ENCODE measurements at places on chromosomes 4 and X. TPM values are rescaled to one million over a fixed set of nuclear protein-coding genes. Genes with fewer than 3 reads are reported as not detected.

The WFS1 gene
- 2.4 TPM for total RNA-seq

The SLC34A2 gene
- total RNA-seq, result not detected

The F8A3 gene
- total RNA-seq, result 11.8 TPM

The LIN54 gene
- 34.3 TPM for total RNA-seq

The TMPRSS11D gene
- not detected for total RNA-seq

The TMPRSS11F gene
- total RNA-seq, result not detected

The HTN3 gene
- not detected for total RNA-seq

The NAT8L gene
- total RNA-seq, result 0.14 TPM

GRCh38 chr4:159252491-159252890 lies 149.6 kb downstream of the RAPGEF2 start:
- peaks cover 4% of the 10 kb centered on the region for H3K4me1 ChIP-seq
- DNase-seq, result no peak
- H3K27me3 ChIP-seq, result no peaks in the 10 kb centered on the region
- no peak overlapping the region for H3K4me3 ChIP-seq
- H3K27ac ChIP-seq, result no peak overlapping the region

DNA sequence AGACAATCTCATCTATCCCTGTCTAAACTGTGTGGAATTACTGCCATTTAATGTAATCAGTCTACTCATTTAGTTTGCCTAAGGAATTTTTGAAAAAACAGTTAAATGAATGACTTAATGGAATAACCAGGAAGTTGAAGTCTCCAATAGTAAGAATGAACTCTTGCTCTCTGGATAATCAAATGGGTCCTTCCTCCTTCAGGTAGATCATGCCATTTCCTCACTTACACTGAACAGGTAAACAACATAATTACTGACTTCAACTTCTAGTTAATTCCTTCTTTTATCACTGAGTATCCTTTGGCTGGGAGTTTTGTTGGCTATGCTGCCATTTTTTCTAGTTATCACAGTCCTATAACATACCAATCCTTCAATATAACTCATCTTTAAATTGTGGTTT lies 56.0 kb downstream of the ELOVL6 start:
- H3K27me3 ChIP-seq, result no peaks in the 10 kb centered on the region
- H3K27ac ChIP-seq, result no peak overlapping the region
- H3K36me3 ChIP-seq, result peaks cover 17% of the 10 kb centered on the region

- H3K36me3 ChIP-seq, result peaks cover 37% of the 10 kb centered on the region
- no peak overlapping the region for H3K27ac ChIP-seq
- H3K4me1 ChIP-seq, result peaks cover 9% of the 10 kb centered on the region
- no peak overlapping the region for H3K4me3 ChIP-seq
These were observed 84.6 kb downstream of the THOC2 start for GRCh38 chrX:123648028-123648810.

- no peak overlapping the region for H3K27ac ChIP-seq
- H3K27me3 ChIP-seq, result no peaks in the 10 kb centered on the region
- DNase-seq, result no peak
- H3K4me3 ChIP-seq, result no peak overlapping the region
These were observed 13.1 kb downstream of the ZNF81 start for GRCh38 chrX:47849778-47850177.

- no peak overlapping the region for H3K4me3 ChIP-seq
- no peak for DNase-seq
- no peak overlapping the region for H3K27ac ChIP-seq
- peaks cover 24% of the 10 kb centered on the region for H3K27me3 ChIP-seq
- H3K36me3 ChIP-seq, result peaks cover 5% of the 10 kb centered on the region
- H3K4me1 ChIP-seq, result peaks cover 3% of the 10 kb centered on the region
These were observed 6.0 kb downstream of the TMEM271 start for GRCh38 chr4:569958-570667.

GRCh38 chr4:38306482-38307071 lies 346.4 kb downstream of the PTTG2 start:
- no peak for DNase-seq
- peaks cover 2% of the 10 kb centered on the region for H3K27me3 ChIP-seq
- peaks cover 6% of the 10 kb centered on the region for H3K36me3 ChIP-seq
- H3K4me1 ChIP-seq, result peaks cover 41% of the 10 kb centered on the region
- H3K4me3 ChIP-seq, result peak overlapping the region; percentile 36

GRCh38 chrX:9134366-9134765 lies 100.4 kb upstream of the FAM9B start:
- no peak overlapping the region for H3K4me3 ChIP-seq
- H3K27me3 ChIP-seq, result no peaks in the 10 kb centered on the region
- H3K36me3 ChIP-seq, result no peaks in the 10 kb centered on the region
- no peak for DNase-seq
- no peak overlapping the region for H3K27ac ChIP-seq

DNA sequence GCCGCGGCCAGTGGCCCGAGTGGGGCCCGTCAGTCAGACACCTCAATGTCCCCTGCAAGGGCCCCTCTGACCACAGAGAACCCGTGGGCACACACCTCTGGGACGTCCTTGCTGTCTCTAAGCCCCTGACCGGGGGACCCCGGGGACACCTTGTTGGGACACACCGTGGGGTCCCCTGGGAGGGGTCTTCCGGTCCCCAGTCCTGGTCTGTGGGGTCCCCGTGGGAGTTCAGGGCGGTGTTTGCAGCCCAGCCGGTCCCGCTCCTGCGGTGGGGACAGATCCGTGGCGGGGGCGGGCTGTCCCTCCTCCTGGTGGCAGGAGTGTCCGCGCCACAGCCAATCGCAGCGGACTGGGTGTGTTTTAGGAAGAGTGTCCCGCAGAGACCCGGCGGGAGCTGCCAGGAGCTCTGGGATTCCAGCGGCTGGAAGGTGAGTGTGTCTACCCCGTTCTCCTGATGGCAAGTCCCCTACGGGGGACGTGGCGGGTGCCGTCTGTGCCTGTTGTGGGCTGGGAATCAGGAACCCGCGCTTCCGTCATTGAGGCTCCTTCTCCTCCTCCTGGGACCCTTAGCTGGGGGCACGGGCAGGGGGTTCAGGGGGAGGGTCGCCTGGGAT lies 5.1 kb upstream of the PLCXD1 start:
- peaks cover 12% of the 10 kb centered on the region for H3K4me1 ChIP-seq
- peak overlapping the region; percentile 56 for H3K27ac ChIP-seq
- peaks cover 7% of the 10 kb centered on the region for H3K36me3 ChIP-seq
- H3K4me3 ChIP-seq, result peak overlapping the region; percentile 81

GRCh38 chr4:53378171-53378482 lies 686 bp downstream of the FIP1L1 start:
- peaks cover 6% of the 10 kb centered on the region for H3K36me3 ChIP-seq
- H3K27me3 ChIP-seq, result peaks cover 1% of the 10 kb centered on the region
- H3K4me1 ChIP-seq, result peaks cover 23% of the 10 kb centered on the region
- H3K4me3 ChIP-seq, result peak overlapping the region; percentile 96

- H3K27ac ChIP-seq, result no peak overlapping the region
- DNase-seq, result no peak
- H3K36me3 ChIP-seq, result no peaks in the 10 kb centered on the region
- peaks cover 8% of the 10 kb centered on the region for H3K4me1 ChIP-seq
- H3K27me3 ChIP-seq, result peaks cover 2% of the 10 kb centered on the region
These were observed 67.6 kb upstream of the MTNR1A start for GRCh38 chr4:186622788-186623464.

DNA sequence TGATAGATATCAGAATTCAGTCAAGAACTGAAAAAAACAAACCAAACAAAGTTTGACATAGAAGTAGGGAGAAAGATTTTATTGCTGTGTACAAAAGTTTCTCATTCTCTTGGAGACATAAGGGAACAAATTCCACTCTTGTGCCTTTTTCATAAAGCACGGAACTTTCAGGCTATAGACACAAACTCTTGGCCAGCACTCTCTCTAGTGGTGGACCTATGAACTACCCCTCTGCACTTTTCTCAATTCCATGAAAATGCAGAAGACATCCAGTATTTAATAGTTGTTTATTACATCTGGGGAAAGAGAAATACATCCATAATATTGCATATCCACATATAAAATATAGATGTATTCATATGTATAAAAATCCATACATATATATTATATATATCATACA lies 291.6 kb upstream of the HS3ST1 start:
- H3K4me3 ChIP-seq, result no peak overlapping the region
- peaks cover 2% of the 10 kb centered on the region for H3K27me3 ChIP-seq
- H3K36me3 ChIP-seq, result no peaks in the 10 kb centered on the region
- no peak for DNase-seq
- no peaks in the 10 kb centered on the region for H3K4me1 ChIP-seq
- H3K27ac ChIP-seq, result no peak overlapping the region

DNA sequence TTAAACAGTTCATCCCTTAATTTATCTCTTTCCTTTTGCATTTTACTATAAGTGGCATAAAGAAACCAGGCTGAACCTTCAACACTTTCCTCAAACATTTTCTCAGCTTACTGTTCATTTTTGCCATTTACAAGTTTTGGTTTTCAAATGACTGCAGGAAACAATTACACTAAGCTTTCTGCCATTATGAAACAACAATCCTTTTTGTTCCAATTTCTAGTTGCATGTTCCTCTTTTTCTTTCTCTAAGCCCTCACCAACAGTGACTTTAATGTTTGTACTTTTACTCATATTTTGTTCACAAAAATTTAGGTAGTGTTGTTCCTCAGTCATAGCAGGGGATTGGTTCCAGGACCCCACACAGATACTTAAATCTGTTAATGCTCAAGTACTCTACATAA lies 1526.1 kb downstream of the STIM2 start:
- no peak for DNase-seq
- H3K27ac ChIP-seq, result no peak overlapping the region
- no peaks in the 10 kb centered on the region for H3K27me3 ChIP-seq
- H3K36me3 ChIP-seq, result no peaks in the 10 kb centered on the region
- H3K4me3 ChIP-seq, result no peak overlapping the region

- no peaks in the 10 kb centered on the region for H3K36me3 ChIP-seq
- no peaks in the 10 kb centered on the region for H3K4me1 ChIP-seq
- no peak overlapping the region for H3K4me3 ChIP-seq
- H3K27ac ChIP-seq, result no peak overlapping the region
These were observed 354.1 kb downstream of the CHIC1 start for GRCh38 chrX:73916931-73917667.

DNA sequence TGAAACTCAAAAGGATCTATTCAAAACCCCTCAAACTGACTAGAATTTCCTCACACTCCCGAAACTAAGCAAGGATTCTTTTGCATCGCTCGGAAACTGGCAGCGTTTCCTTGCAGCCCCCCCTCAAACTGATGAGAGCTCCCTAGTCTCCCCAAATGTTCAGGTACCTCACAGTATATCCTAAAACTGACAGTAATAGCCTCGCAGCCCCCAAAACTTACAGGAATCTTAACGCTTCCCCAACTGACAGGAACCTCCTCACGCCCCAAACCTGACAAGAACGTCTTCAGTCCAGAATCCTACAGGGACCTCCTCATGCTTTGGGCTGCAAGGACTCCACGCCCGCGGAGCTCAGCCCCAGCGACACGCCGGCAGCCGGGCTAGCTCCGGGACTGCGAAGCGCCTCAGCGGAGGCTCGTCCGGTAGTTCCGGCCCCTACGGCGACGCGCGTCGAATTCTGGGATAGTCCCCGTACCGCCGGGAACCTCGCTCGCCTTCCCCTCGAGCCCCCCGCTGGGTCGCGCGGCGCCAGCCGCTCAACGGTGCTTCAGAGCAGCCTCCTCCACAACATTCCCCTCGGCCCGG lies 640 bp downstream of the PHF8 start:
- peaks cover 12% of the 10 kb centered on the region for H3K4me1 ChIP-seq
- peak overlapping the region; percentile 96 for H3K27ac ChIP-seq
- DNase-seq, result peak; percentile 66
- no peaks in the 10 kb centered on the region for H3K27me3 ChIP-seq
- peak overlapping the region; percentile 95 for H3K4me3 ChIP-seq

Data from activated naive CD8-positive, alpha-beta T cell treated with anti-CD3 and anti-CD28 coated beads, Interleukin-2, amount 10 ng/mL, durations not matched to agents 7 days and 5 days (primary cell).